H9 (cell line): ENCODE measurements at places on chromosomes 5 and 9. TPM values are rescaled to one million over a fixed set of nuclear protein-coding genes. Genes with fewer than 3 reads are reported as not detected.

DNA sequence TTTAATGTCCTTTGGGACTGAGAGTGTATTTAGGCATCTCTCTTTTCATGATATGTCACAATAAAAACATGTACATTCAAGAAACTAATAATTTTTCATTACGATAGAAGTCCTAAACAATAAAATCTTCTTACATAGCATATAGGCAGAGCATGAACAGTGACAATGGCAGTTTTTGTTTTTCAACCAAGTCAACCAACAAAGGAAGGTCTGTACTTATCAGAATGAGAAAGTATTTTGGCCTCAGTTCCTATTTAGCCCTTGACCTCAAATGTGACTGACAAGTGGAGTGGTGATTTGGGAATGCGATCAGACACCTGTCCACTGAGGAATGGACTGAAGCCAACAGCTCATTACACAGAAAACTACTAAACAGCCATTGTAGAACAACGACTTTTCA lies 219.5 kb downstream of the TMEM161B start:
- H3K27me3 ChIP-seq, result no peaks in the 10 kb centered on the region
- H3K36me3 ChIP-seq, result peaks cover 15% of the 10 kb centered on the region
- no peak overlapping the region for H3K4me3 ChIP-seq

DNA sequence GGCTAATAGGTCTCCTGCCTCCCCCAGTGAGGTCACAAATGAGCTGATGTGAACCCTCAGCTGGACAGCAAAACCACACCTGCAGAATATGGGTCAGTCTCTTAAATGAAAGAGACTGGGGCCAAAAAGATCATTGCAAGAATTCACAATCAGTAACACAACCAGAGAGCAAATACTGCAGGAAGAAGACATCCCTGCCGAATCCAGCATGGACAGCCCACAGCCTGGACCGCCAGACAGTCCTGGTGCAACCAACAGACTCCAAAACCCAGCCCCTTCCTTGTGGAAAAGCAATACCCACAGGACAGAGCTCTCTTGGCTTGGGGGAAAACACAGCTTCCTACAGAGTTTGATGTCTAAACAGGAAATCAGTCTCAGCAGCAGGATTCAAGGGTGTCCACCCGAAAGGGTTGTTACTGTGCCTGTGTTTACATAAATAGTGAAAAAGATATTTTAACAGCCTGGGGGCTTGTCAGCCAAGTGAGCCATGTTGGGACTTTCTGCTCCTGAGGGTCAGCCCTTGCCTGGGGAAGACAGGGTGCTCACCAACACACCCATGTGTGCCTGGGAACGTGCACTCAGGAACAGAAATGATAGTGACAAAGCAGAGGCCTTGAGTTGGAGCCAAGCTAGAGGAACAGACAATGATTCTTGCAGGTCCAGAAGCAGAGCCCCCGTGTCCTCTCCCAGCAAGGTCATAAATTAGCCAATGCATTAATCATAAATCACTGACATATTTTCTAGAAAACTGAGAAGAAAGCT lies 106.2 kb downstream of the SEMA5A start:
- H3K4me1 ChIP-seq, result no peaks in the 10 kb centered on the region
- no peak overlapping the region for H3K27ac ChIP-seq
- no peak for DNase-seq
- H3K27me3 ChIP-seq, result no peaks in the 10 kb centered on the region
- H3K4me3 ChIP-seq, result no peak overlapping the region

DNA sequence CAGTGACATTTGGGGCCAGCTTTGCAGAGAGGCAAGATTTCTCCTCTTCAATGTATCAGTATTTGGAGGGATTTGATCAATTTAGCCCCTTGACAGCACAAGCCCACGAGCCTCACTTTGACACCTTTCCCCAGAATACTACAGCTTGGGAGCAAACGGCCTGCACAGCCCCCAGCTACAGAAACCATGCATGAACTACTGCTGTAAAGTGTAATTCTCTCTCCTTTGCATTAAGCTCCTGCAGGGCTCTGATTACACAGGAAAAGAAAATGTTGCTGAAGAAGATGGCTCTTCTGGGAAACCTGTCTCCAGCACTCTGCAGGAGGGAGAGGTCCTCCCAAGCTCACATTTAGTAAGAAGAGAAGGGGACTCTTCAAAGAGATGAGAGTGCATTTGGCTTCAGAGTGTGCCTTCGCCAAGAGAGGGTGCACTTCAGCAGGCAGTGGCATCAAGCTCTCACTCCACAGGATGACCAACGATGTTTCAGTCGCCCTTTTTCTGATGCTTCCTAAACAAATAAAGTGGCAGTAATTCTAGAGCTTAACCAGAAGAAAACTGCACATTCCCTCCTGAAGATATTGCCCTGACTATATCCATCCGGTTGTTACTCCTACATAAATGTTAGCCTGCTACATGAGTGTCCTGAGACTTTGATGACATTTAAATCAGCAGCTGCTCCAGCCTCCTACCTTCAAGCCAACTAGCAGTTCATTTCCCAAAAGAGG lies 272.2 kb downstream of the AUH start:
- no peaks in the 10 kb centered on the region for H3K27me3 ChIP-seq
- no peaks in the 10 kb centered on the region; the same call in 1 of the 2 replicates for H3K36me3 ChIP-seq
- no peak overlapping the region for H3K4me3 ChIP-seq
- no peak for DNase-seq

- DNase-seq, result no peak
- no peaks in the 10 kb centered on the region for H3K36me3 ChIP-seq
- H3K4me3 ChIP-seq, result no peak overlapping the region
- no peak overlapping the region for H3K27ac ChIP-seq
Observed at GRCh38 chr5:96031811-96032261, 70.2 kb upstream of the ELL2 start.

GRCh38 chr9:94786586-94786985 lies 60.1 kb downstream of the AOPEP start:
- DNase-seq, result no peak
- no peaks in the 10 kb centered on the region for H3K4me1 ChIP-seq
- H3K4me3 ChIP-seq, result no peak overlapping the region
- no peaks in the 10 kb centered on the region for H3K36me3 ChIP-seq

DNA sequence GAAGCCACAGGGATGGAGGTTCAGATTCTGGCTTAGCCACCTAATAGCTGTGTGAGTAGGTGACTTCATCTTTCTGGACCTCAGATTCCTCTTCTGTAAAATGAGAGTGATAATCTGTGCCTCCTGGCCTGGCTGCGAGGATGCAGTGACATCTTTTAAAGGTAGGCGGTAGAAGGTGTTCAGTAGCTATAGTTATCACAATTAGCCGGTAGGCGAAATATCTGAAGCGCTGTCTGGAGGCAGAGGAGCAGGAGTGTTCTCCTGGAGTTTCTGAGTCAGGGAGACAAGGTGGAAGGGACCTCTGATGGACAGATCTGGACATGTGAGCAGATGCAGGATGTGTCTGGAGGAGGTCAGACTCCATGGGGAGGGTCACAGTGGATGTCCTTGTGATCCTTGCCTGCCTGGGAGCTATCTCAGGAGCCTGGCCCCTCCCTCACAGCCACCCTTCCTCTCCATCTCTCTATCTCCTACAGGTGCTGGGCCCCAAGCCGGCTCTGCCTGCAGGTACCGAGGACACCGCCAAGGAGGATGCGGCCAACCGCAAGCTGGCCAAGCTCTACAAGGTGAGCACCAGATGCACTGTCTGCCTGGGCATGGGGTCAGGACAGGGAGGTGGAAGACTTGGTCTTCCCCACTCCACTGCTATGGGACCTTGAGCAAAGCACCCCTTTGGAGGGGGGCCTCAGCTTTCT lies 45.6 kb downstream of the GSN start:
- no peaks in the 10 kb centered on the region for H3K27me3 ChIP-seq
- no peak overlapping the region for H3K4me3 ChIP-seq
- no peak for DNase-seq
- H3K4me1 ChIP-seq, result no peaks in the 10 kb centered on the region

DNA sequence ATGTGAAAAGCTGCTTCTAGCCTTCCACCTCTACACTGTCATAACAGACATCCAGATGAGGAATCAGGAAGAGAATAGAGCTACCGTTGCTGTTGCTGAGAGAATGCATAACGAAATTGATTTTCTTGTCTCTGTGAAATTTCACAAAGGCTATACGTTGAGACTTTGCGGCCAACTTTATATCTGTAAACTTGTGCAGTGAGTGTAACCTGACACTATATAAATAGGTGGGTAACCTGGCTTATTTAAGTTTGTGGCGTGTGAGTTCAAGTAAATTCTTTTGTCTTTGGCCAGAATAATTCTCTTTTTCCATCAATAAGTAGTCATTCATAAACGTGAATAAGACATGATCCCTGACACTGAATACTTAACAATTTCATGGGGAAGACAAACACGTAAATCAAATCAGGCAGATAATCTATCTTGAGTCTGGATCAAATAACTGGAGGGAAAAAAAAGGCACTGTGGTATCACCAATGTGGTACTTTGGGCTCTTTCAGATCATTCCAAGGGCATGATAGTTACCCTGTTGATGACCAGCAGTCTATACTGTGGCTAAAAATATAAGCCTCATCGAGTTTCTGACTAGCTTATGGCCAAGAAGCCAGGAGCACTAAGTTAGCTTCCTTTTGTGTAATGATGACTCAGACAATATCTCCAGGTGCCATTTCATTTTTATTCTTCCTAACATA lies 98.2 kb upstream of the RASA1 start:
- H3K36me3 ChIP-seq, result no peaks in the 10 kb centered on the region
- no peak for DNase-seq
- H3K4me1 ChIP-seq, result no peaks in the 10 kb centered on the region
- no peak overlapping the region for H3K27ac ChIP-seq
- no peaks in the 10 kb centered on the region for H3K27me3 ChIP-seq
- no peak overlapping the region for H3K4me3 ChIP-seq

- H3K4me1 ChIP-seq, result no peaks in the 10 kb centered on the region
- DNase-seq, result no peak
- peaks cover 55% of the 10 kb centered on the region for H3K36me3 ChIP-seq
- H3K4me3 ChIP-seq, result no peak overlapping the region
- H3K27ac ChIP-seq, result no peak overlapping the region
- H3K27me3 ChIP-seq, result no peaks in the 10 kb centered on the region
Observed at GRCh38 chr9:37582548-37583157, 6.5 kb upstream of the FBXO10 start.

DNA sequence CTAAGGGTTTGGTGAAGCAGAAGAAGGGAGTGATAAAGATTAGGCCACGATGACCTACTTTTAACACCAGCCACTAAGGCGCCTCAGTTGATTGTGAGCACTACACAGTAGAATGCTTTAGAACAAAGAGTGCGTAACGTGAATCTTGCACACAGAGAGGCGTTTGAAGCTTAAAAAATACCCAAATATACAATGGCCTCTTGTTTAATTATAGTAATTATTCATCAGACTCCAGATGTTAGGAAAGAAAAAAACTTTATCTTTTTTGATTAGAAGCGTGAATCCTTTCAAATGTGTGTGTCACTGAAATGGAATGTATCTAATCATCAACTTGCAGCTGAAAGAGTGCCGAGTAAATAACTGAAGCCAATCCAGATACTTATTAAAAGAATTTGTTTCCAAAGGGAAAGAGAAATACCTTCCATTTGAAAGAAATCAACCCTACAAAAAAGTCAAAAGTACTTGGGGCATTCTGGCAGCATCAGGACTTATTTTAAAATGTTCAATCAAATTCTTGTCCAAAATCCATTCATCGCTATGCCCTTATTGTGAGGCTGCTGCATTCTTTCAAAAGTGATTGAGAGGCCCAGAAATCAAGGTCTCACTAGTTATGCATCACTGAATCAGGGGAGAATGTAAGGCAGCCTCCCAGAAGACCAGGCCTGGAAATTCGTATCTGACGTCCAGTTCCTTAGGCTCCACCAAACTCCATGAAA lies 337.5 kb downstream of the ZNF608 start:
- peaks cover 14% of the 10 kb centered on the region for H3K36me3 ChIP-seq
- DNase-seq, result no peak
- no peaks in the 10 kb centered on the region for H3K4me1 ChIP-seq
- H3K27me3 ChIP-seq, result no peaks in the 10 kb centered on the region
- H3K27ac ChIP-seq, result no peak overlapping the region

DNA sequence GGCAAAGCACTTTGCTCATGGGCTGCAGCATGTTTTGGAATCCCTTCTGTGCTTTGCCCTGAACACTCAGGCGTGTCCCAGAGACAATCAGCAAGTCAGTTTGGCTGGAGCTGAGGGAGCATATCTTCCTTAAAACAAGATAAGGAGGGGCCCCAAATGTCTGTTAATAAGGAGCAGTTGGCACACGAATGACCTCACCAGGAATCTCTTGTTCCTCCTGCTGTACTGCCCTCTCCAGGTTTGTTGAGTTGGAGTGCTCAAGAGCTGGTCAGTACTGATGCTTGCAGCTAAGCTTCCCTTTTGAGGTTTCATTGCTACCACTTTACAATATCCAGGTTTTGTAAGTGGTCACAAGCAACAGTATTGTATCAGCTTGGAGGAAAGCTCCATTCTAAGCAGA lies 101.3 kb upstream of the EGFLAM start:
- H3K4me1 ChIP-seq, result no peaks in the 10 kb centered on the region
- no peaks in the 10 kb centered on the region; the same call in 2 of the 3 replicates for H3K36me3 ChIP-seq
- no peak for DNase-seq

DNA sequence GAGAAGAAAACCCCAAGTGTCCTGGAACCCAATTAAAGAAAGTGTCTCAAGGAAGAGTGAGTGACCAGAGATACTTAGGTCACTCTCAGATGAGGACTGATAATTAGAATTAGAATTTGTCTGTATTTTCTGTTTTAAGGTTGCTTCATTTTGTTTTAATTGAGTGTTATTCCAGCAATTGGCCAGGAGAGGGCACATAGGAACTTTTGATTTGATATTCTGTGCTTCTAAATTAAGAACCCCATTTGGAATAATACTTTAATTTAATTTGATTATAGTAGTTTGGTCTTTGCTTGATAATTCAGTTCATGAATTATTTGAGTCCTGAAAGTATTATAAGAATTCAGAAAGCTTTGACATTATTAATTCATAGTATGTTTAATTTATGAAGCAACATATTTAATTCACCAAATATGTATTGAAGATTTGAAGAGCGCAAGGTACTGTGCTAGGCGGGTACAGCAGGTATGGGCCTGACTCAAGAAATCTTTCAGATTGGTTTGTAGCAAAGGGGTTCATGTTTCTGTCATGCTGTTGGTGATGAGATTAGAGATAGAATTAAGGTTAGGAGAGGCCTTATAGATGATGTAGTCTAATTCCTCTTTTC lies 4.9 kb downstream of the MRPL22 start:
- H3K36me3 ChIP-seq, result no peaks in the 10 kb centered on the region
- no peaks in the 10 kb centered on the region for H3K27me3 ChIP-seq
- H3K4me1 ChIP-seq, result no peaks in the 10 kb centered on the region
- no peak overlapping the region for H3K27ac ChIP-seq
- DNase-seq, result no peak

GTF3C5 gene
- total RNA-seq, result 85.5 and 88.9 TPM in 2 replicates

MACIR gene
- total RNA-seq, result 11.0 and 11.7 TPM in 2 replicates

LYSMD3 gene
- 14.0 and 16.5 TPM in 2 replicates for total RNA-seq

PRUNE2 gene
- 9.7 and 12.1 TPM in 2 replicates for total RNA-seq

UBAC1 gene
- total RNA-seq, result 46.3 and 47.5 TPM in 2 replicates
